Osteocyte (in vitro differentiated cells): ENCODE measurements at places on chromosomes 6 and 20. TPM values are rescaled to one million over a fixed set of nuclear protein-coding genes. Genes with fewer than 3 reads are reported as not detected.

GRCh38 chr6:82909551-82909950 is 156.1 kb downstream of the UBE3D start:
- no peak for DNase-seq

DNA sequence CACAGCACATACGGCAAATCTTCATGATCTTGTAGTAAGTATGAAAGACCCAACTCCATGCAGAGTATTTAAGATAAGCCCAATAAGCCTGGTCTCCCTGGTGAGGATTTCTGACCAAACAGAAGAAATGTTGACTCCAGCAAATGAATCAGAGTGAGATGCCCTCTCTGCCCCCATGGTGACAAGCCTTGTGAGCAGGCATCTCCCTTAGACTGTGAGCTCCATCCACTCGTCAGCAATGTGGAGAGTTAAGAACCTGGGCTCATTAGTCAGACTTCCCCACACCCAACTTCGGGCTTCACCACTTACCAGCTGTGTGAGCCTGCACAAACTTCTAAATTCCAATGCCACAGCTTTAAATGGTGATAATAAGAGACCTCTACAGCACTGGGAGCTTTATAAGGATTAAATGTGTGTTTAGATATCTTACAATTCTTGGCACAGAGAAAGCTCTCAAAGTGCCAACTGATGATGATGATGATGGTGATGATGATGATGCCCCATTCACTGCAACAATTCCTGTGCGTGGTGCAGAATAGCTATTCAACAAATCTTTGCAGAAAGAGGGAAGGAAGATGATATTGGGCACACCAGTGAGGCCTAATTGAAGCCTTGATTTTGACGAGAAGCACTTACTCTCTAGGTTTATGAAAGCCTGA is 253.4 kb upstream of the TAB2 start:
- DNase-seq: no peak

DNA sequence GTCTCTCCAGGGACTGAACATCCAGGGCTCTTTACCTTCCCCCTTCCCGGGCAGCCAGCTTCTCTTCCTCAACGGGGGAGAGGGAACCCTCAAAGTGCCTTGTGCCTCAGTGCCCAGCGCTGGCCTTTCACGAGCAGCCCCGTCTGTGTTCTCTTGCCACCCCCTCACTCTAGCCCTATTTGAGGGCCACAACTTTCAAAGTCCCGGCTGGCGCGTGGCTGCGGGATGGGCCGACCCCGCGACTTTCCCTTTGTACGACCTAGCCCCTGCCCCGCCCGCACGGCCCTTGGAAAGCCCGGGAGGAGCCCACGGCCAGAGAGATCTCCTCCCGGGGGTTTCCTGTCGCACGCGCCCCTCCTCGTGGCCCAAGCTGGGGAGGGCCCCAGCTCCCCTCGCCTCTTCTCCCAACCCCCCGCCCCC is 559 bp downstream of the SCRT2 start:
- DNase-seq: no peak

- DNase-seq: no peak
Observed at GRCh38 chr6:5302995-5303622, 41.8 kb downstream of the FARS2 start.

DNA sequence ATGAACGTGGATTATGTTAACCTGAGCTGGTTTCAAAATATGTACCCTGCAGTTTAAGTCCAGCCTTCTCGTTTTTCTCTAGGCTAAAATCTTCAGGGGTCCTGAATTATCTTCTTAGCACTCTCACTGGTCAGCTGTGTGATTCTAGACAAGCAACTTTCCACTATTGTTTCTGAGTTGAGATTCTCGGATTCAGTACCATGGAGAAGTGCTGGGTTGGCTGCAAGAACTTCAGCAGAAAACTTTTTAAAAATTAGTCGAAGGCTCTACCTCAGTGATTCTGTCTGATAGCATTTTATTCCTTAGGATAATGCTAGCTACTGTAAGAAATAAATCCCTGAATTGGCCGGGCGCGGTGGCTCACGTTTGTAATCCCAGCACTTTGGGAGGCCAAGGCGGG is 173.7 kb downstream of the GRM1 start:
- no peak for DNase-seq

DNA sequence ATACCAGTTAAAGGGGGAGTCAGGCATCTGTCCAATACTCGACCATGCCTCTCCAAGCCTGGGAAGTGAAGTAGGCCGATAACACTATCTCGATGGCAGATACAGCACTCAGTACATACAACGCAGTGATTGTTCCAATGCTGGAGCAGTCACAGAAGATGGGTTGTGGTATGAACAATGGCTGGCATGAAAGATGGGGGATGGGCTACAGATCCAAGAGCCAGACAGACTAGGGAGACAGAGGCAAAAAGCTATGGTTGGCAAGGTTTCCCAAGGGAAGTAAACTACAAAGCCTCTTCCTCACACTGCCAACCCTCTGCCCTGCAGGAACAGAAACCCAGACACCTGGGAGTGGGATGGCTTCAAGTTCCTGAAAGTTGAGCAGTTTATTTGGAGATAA is 19.2 kb downstream of the FKBP1A start:
- no peak for DNase-seq

DNA sequence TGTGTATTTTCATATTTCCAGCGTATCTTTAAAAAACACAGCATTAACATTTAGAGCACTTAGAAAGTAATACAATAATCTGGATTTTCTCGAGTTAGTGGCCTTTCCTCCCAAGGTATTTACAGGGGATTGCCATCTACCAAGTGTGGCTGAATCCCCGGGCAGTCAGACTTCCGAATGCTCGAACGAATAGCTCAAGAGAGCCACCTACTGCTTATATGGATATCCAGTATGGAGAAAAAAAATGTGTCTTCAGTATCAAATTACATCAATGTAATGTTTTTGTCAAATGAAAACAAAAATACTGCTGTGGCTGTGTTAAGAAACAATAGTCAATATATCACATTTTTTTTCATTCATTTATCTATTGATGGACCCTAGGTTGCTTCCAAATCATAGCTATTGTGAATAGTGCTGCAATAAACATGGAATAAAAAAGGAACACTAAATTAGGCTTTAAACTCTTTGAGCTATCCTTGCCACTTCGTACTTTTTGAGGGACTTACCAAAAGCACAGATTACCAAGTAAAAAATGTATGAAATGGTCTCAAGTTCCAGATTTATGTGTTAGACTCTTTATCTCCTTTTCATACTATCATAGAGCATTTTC is 654.5 kb upstream of the PTCHD4 start:
- no peak for DNase-seq

DNA sequence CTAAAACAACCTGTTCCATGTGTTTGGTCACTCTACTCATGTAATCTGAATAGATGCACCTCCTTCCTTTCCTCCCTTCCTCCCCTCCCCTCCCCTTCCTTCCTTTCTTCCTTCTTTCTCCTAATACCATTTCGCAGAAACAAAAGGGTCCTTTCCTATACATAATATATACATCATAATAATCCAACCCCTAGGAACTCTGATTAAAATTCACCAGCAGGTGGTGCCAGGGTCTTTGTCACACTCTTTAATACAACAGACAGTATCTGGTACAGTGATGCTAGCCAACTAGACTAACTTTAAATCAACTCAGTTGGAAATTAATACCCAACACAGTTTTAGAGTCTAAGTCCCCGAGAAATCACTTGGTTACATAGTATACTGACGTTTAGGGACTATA is 181.2 kb upstream of the SHLD1 start:
- DNase-seq: no peak

DNA sequence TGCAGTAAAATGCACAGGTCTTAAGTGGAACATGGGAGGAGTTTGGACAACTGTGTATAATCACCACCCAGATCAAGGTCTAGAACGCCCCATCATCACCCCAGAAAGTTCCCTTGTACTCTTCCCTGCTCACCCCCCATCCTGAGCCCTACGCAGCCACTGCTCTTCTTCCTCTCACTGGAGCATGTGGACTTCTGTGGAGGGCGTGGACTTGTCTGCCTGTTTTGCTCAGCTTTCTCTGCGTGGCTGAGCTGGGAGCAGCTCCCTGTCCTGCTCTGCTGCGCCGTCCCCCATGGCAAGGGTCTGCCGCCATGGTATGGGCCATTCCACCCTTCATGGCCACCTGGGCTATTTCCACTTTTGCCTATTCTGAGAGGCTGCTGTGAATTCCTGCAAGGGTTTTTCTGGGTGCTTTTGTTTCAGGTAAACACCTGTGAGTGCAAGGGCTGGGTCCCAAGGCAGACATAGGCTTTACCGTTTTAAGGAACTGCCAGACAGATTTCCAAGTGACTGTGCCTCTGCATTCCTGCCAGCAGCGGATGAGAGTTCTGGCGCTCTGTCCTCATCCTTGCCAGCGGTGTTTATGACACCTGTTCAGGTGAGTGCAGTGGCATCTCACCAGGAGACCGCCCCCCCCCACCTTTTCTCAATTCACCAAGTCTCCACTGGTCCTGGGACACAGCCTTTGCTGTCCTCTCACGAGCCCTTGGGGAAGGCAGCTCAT is 19.7 kb downstream of the PCK1 start:
- no peak for DNase-seq

GRCh38 chr6:137223370-137224131 is 4.4 kb upstream of the IFNGR1 start:
- DNase-seq: no peak

DNA sequence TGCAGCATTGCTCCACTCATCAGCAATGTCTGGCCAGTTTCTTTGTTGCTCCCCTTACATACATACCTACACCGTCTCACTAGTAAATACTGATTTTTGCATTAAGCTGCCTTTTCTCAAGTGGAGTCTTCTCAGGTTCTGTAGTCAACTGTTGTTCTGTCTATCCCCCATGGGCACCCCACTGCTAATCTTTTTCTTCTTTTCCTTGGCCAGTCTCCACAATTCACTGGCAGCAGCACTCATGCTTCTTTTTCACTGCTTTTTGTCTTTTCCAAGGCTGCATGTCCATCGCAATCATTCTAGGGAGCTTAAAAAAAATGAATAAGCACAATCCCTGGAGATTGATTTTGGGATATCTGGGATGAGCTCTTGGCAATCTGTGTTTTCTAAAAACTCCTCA is 10.3 kb upstream of the ERVFRD-1 start:
- no peak for DNase-seq

GRCh38 chr6:57013521-57013926 is 33.0 kb upstream of the KIAA1586 start:
- DNase-seq: no peak

DNA sequence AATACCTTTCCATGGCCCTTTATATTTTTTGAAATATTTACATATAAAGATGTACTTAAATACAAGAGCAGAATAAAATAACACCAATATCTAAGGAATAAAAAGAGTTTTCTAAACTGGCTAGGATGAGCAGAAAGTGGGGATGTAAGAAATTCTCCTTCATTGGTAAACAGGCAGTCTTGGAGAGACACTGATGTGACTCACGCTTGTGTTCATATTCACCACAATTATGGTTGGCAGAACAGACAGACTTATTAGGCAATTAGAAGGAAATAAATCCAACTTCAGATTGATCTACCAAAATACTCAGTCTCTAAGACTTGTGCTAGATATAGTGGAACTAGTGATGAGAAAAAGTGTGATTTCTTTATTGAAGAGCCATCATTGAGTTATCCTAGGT is 463.7 kb downstream of the CDC5L start:
- DNase-seq: no peak

DNA sequence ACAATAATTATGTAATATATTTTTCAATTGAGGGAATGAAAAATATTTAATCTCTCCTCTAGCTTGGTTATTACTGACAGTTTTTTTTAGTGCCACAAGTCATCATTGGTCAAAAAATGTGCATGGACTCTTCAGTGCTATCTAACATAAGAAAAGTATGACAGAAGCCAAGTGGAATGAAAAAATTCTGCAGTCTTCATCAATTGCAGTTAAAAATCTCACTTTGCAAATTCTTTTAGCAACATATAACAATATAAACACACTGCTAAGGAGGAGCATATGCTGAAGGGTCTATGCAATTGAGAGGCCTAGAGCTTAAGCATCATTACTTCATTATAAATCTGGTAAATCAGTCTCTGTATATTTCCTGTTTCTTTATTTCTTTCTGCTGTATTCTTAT is 175.1 kb downstream of the ARHGAP18 start:
- DNase-seq: no peak

DNA sequence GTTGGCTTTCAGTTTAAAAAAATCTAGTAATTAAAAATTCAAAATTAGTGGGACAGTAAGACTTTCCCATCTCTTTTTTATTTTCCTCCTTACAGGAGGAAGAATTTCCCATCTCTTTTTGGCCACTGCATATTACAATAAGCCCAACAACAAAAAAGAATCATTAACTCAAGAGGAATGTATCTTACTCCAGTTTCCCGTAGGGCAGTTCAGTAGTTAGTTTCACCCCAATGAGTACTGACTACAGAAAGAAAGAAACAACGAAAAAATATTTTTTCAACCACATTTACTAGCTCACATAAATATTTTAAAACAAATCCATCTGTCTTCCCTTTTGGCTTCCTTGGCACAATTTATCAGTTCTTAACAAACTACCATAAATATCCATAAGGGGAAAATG is 14.9 kb upstream of the BLOC1S5 start:
- DNase-seq: no peak

DNA sequence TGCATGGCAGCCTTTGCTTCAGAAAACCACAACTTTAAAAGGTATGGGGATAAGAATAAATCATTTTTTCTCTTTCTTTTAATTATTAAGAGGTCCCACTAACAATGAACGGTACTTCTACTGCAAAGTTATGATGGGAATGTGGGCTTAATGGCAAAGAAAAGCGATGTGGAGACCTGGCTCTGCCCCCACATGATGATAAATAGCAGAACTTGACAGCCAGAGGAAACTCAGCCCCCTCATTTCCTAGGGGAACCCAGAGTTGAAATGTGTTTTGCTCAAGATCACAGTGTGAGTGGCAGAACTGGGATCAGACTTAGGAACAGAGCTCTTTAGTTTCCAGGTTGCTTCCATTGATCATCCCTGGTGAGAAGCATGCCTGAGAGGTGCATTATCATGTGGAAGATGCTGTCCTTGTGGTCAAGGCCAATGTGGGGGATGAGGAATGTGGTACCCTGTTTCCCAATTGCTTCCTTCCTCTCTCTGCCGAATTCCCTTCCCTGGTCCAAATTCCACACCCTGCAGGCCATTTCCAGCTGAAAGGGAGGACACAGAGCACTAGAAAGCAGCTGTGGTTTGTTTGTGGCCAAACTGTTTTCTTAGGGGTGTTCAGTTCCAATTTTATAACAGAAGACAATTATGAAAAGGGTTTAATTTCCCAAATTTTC is 66.0 kb downstream of the BACH2 start:
- DNase-seq: no peak

GRCh38 chr6:131398176-131398575 is 174.8 kb upstream of the ARG1 start:
- no peak for DNase-seq

DNA sequence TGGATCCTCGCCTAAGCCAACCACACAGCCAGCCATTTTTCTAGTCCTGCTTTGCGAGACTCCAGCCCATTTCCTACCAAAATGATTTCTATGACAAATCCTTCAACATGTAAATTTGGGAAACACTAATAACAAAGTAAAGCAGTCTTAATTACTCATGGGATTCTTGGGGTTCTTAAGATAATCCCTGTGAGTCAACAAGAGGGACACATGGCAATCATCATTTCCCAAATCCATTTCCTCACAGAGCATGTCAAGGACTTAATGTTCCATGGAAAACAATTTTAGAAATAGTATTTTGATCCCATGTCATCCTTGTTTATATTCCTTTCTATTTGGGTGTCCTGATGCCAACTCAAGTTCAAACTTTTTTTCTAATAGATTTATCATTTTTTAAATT is 322.7 kb upstream of the NOX3 start:
- no peak for DNase-seq

- no peak for DNase-seq
Observed at GRCh38 chr6:42969934-42970333, 9.0 kb downstream of the PEX6 start.

BMP6 gene
- not detected in 2 replicates for total RNA-seq

ADGRF5 gene
- total RNA-seq: not detected in 2 replicates

GPR63 gene
- total RNA-seq: 0.31 and 0.48 TPM in 2 replicates

BACH2 gene
- 1.6 and 2.6 TPM in 2 replicates for total RNA-seq

VGLL2 gene
- not detected in 2 replicates for total RNA-seq

POM121L2 gene
- total RNA-seq: not detected in 2 replicates
